ENCODE measurements at places on chromosomes 13 and 19.

DNA sequence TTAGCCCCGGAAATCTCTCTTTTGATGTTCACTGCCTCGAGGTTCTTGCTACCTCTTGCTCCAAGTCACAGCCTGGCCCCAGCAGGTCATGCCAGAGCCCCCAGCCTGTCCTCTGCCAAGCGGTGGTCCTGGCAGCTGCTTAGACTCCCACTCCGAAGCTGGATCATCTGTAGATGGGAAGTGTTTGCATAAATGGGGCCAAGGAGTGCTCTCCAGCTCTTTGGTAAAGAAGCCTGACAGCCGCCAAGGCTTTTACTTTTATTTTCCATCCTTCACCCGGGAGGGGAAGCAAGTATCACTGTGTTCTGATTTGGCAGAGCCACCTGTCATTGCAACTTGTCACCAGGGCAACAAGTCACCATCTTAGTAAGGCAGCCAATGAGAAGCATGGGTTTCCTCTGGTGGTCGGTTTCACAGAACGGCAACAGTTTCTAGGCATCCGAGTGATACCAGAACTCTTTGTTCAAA, 10.6 kb upstream of the RETN start:
- DNase-seq: no peak

DNA sequence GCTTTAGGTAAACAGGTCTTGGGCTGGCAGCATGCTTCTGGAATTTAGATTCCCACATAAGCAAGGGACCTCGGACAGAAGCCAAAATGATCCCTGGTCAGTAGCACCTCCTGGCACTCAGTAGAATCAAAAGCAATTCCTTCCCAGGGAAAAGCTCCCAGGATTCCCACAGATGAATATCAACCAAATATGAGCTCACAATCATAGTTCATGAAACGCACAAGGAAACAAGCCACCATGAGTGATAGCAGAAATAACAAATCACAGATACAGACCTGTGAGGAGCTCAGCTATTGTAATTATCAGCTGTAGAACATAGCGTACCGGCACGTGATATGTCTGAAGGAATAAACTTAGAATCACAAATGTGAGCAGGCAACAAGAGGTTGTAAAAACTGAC, 21.8 kb upstream of the PLAUR start:
- DNase-seq: no peak

GRCh38 chr13:105817498-105817897, 718.0 kb downstream of the EFNB2 start:
- DNase-seq: no peak

GRCh38 chr19:19588546-19588945, 29.9 kb downstream of the PBX4 start:
- DNase-seq: peak; percentile 7

DNA sequence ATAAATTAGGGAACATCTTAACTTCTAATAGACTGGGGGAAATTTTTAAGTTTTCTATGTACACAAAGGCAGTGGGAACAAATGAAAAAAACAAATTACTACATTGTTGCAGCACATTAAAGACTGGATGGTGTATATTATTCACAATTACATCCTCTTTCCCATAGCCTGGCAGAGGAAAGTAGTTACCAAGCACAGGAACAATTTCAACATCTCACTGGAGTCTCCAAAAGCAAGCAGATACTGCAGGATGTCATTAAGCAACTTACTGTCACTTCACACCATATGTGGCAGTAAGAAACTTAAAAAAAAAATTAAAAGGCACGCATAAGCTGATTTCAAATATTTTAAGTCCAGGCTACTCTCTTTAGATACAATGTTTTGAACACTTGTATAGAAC, 6.4 kb upstream of the EFNB2 start:
- DNase-seq: no peak

DNA sequence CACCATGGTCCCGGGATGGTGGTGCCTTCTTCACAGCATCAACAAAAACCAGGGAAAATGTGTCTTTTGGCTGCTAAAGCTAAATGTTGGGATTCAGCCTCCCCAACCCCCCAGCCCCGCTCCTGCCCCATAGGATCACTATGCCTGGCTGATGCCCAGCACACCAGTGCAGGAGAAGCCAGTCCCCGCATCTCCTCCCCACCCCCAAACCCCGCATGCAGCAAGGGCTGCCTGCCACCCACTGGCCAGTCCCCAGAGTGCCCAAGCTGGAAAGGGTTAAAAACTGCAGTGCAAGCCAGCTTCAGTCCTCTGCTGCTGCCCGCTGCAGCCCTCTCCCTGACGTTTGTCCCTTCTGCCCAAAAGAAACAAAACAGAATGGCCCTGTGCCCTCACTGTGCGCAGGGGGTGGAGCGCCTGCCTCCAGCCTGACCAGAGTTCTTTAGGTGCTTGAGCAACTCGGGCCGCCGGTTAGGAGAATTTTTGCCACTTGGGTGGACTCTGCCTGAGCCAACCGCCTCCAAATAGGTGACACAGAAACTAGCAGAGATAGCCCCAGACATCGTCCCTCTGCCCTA, 3.7 kb downstream of the CALM3 start:
- no peak for DNase-seq

DNA sequence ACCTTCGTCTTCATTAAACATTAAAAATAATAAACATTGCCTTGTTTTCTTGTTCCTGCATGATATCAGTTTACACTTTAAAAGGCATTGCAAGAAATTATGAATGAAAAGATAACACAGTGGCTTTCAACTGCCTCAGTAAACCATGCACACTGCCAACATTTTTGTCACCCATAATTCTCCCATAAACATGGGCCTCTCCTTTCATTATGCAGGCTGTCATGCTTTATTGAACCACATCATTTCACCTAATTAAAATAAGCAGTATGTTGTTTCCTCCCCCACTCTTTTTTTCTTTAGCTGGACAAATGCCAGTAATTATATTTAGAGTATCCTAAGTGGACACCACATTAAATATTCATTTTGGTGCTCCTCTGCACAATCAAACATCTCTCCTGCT, 1566.5 kb upstream of the SLC10A2 start:
- DNase-seq: no peak

- DNase-seq: no peak
These were observed 182.1 kb downstream of the RFC3 start for GRCh38 chr13:33999811-34000605.

DNA sequence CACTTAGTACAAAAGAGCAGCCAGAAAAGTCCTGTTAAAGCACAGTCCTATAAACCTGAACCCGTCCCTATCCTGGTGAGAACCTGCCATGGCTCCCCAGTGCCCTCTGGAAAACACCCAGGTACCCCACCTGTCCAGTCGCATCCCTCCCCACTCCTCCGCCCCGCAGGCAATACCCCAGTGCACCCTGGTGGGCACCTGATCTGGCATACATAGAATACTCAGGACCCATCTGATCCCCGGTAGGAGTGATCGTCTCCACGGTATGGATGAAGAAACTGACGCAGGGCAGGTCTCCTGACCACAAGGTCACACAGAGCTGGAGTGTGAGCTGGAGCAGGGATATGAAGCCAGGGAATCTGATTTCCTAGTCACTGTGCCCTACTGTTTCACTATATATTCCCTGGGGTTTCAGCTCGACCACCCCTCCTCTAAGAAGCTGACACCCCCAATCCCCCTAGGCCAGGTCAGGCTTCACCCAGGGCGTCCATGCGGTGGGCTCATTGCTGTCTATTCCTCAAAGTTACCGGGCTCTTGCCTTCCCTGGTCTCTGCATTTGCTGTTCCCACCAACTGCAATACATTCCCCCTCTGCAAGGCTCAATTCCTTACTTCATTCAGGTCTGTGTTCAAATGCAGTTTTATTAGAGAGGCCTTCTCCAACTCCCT, 12.6 kb downstream of the FBXO46 start:
- no peak for DNase-seq

DNA sequence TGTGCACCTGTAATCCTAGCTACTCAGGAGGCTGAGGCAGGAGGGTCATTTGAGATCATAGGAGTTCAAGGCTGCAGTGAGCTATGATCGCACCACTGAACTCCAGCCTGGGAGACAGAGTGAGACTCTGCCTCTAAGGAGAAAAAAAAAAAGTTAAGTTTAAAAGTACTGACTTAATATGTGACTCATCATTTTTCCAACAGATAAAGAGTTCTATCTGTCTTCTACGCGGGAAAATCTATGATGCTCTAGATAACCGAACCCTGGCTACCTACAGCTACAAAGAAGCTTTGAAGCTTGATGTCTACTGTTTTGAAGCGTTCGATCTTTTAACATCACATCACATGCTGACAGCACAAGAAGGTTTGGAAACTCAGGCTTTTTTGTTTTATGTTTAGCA, 7.2 kb downstream of the CDC16 start:
- no peak for DNase-seq

DNA sequence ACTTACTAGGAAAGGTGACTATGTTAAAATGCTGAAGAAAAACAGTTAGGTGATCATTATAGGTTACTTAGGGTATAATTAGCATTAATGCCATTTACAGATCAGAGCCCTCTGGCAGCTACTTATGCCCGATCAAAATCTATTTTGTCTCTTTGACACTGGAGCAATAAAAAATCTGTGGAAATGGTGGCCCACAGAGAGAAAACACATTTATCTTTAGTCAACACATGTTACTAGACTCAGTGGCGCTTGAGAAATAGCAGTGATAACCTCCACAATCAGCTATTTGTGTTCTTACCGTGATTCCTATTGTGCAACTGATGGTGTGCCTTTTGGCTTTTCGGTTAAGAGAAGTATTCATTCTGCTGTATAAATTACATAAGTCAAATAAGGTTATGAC, 1519.6 kb downstream of the PCDH9 start:
- no peak for DNase-seq

GRCh38 chr13:75364131-75364713, 117.7 kb downstream of the TBC1D4 start:
- DNase-seq: no peak

DNA sequence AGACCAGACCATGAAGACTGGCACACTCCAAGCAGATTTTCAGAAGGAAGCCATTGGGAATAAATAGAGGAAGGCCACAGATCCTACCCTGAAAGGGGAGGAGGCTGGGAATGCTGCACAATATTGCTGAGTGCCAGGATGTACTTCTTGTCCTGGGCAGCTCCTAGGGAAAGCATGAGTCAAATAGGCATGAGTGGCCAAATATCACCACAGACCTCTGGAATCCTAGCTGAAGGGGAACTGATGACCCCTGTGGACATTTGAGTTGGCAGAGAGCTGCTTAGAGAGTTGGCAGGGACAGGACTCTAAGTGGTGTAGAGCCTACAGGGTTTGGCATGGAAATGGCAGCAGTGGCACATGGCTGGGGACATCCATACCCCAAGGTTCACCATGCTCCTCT, 234.3 kb upstream of the TRPC4 start:
- no peak for DNase-seq

GRCh38 chr19:6260912-6261650, 18.7 kb downstream of the MLLT1 start:
- DNase-seq: peak; percentile 33

GRCh38 chr13:87147076-87147475, 524.1 kb upstream of the SLITRK5 start:
- no peak for DNase-seq

GRCh38 chr13:48265217-48265815, 32.3 kb downstream of the ITM2B start:
- DNase-seq: no peak

- DNase-seq: peak; percentile 84
These were observed 40.6 kb downstream of the COL4A2 start for GRCh38 chr13:110347535-110348308.

DNA sequence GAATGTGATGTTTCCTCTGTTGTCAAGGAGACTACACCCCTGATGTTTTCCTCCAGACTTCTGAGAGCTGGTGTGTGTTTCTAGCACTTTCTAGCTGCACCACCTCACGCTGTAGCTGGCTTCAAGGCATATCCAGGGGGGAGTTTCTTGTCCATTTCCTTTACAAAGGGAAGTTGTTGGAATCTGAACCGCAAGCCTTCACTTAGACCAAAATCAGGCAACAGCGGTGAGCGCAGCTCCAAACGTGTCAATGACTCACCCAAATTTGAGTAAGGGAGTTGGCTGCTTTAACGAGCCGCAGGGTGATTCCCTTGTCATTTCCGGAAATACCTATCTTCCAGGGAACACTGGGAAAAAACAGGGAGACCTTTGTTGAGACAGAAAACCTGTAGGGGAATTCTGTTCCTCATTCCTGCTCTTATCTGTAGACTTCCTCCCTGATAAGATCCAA, 2.5 kb downstream of the LDLR start:
- peak; percentile 50 for DNase-seq

DNA sequence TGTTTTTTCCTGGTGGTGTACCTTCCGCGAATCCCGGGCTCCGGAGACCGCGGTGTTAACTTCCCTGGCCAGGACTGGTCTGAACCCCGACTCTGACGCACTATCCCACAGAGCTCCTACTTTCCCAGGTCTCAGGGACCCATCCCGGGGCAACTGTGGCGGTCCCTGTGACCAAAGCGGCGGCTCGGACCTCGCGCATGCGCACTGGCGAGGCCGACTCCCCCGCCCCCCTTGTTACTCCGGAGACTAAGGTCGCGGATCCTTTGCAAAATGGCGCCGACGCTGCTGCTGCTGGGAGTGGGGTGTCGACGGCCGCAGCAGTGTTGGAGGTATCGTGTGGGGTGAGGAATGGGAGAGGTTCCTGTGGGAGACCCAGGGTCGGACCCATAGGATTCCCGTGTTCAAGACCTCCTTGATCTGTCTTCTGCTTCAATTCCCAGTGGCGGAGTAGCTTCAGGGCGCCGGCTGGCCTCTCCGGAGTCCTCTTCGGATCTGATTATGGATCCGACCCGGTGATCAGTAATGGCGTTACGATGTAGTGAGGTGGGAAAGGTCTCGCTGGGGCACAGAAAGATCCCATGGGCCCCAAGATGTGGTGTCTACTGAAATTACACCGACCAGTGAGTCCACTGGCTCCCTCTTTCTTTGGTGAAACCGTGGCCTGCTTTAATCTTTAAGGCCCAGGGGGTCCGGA, 66.6 kb upstream of the ZNF527 start:
- no peak for DNase-seq

GRCh38 chr13:110307767-110308655, 927 bp downstream of the COL4A2 start:
- peak; percentile 36 for DNase-seq
